ENCODE measurements at places on chromosomes 16 and 17.

- no peak for DNase-seq
These were observed 17.6 kb upstream of the ITGAM start for GRCh38 chr16:31242206-31242605.

GRCh38 chr16:68993456-68993855 is 112.0 kb upstream of the HAS3 start:
- DNase-seq: no peak

DNA sequence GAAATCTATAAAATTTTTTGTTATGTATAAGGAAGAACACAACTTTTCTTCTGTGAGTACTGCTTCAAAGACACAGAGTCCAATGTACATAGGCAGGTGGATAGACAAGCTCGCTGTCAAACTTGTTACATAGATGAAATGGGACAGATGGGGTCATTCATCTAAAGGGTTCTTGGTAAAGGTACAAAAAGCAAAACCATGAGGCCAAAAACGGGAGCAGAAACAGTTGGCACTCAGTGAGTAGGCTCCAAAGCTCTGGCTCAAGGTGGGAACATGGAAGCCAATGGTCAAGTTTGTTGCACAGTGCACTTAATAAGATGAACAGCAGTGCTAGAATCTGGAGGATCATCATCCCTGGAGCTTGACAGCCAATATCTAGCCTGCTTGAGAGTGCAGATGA is 979.0 kb upstream of the EEF2KMT start:
- no peak for DNase-seq

DNA sequence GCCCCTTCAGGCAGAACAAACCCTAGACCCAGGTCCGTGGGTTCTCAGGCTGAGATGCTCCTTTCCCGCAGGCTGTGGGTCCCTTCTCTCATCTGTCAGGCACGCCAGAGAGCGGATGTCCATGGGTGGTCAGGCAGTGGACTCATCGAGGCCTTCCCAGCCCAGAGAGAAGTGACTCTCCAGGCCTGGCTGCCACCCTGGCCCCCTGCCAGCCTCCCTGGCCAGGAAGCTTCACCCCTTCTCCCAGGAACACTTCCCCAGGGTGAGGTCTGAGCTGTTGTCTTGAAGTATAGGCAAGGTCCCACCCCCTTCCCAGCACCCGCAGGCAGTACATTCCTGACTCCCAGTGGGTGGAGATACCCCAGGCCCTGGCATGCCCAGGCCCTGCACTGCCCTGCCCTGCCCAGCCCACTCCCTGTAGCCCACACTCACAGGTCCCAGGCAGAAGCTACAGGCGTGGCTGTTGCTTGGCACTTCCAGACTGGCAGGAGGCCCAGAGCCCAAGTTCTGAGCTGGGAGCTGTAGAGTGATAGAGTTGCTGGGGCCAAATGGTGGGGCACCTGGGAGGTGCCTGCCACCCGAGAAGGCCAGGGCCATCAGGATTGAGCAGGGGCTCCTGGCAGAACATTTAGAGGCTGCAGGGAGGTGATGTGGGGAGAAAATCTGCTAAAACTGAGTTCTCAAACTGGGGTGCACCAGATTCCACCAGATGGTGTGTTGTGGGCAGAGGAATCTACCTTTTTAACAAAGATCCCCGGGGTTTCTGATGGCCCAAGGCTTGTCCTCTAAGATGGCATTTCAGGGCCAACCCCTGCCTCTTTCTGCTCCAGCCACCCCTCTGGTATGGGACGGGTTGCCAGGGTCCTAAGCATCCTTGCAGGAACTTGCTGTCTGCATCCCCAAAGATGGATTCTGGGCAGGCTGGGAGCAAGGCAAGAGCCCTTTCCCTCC is 6.7 kb downstream of the ITGA3 start:
- no peak for DNase-seq

DNA sequence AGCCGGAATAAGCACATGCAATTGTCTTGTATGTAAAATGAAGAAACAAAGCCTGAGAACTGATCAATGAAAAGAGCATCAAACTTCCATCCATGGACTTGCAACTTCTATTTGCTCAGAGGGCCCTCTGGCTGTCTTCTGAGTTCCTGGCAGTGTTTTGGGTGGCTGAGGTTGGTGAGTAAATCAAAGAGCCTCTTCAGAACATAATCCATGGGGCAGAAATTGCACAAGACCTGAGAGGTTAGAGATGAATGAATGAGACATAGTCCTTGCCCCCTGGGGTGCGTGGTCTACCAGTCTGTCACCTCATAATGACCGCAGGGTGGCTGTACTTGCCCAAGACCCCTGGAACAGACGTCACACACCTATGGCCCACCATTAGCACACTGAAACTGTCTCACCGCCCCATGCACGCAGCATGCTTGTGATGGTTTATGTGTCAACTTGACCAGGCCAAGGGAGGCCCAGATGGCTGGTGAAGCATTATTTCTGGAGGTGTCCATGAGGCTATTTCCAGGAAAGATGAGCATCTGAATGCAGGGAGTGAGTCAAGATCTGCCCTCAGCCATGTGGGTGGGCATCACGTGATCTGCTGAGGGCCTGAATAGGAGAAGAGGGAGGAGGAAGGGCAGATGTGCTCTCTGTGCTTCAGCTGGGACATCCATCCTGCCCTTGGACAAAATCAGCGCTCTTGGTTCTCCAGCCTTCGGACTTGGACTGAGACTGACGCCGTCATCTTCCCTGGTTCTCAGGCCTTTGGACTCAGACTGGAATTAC is 8.3 kb downstream of the PIK3R6 start:
- no peak for DNase-seq

DNA sequence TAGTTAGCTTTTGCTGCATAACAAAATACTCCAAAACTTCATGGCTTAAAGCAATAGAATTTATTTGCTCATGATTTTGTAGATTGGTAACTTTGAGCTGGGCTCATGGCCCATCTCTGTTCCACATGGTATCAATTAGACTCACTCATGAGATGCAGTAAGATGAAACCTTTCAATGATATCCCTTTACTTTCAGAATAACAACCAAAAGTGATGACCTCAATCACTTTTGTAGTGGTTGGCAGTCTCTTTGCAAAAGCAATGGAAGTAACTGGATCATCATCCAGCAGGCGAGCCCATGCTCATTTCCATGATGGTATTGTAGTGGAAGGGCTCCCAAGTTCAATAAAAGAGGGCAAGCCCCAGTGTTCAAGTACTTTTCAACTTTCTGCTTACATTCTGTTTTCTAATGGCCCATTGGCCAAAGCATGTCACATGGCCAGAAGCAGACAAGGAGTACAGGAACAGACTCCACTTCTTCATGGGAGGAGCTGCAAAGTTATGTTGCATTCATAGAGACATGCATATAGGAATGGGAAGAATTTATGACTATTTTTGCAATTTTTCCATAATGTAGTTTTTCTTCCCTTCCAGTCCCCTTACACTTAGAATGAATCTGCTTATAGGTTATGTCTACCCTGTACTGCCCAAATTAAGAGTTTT is 41.7 kb downstream of the EFCAB5 start:
- no peak for DNase-seq

GRCh38 chr17:49880291-49881053 is 32.6 kb upstream of the TAC4 start:
- DNase-seq: peak; percentile 47

Data from activated gamma-delta T cell treated with anti-CD3 and anti-CD28 coated beads, Interleukin-2, amount 50 U/mL, for 16 hours (primary cell).